ENCODE measurements at places on chromosomes 3 and 15.

- DNase-seq, result no peak
These were observed 30.9 kb upstream of the MLF1 start for GRCh38 chr3:158540066-158540465.

- no peak for DNase-seq
These were observed 110.8 kb downstream of the IGF2BP2 start for GRCh38 chr3:185714085-185714484.

- DNase-seq, result no peak
These were observed 139.1 kb upstream of the P2RY1 start for GRCh38 chr3:152695840-152696239.

GRCh38 chr3:196969134-196969659, 564 bp upstream of the PIGZ start:
- DNase-seq, result peak; percentile 12

GRCh38 chr3:160413613-160414248, 14.3 kb downstream of the SMC4 start:
- peak; percentile 83 for DNase-seq

- DNase-seq, result peak; percentile 85
These were observed 39.8 kb downstream of the IDH2 start for GRCh38 chr15:90062462-90062932.

GRCh38 chr3:56880720-56881575, 79.2 kb upstream of the ARHGEF3 start:
- peak; percentile 19 for DNase-seq

DNA sequence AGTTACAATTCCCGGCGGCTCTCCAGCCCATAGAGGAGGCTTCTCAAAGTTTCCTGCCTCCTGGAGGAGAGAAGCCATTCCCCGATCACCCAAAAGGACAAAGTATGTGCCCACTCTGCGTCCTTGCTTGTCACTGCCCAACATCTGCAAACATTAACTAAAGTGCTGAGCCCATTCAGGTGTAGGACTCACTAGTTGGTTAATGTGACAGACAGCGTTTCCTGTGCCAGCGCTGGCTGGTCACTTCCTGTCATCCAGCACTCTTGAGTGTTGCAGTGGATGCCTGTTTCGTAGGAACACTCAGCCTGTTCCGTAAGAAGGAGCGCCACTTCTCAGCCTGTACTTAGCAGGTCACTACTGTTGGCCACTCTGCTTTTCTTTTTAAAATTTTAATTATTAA, 100.3 kb downstream of the APBA2 start:
- DNase-seq, result no peak

DNA sequence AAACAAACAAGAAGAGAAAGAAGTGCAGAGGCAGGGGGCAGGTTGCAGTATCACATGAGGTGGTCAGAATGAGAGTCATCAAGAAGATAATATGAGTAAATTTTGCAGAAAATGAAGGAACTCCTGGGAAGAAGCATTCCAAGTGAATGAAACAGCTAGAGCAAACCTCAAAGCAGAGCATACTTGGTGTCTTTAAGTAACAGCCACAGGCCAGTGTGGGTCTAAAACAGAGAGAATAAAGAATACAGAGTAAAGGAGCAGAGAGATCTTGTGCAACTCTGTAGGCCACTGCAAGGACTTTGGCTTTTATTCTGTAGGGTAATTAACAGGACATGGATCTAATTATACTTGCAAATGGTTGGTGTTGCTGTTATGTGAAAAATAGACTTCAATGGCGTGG, 81.3 kb downstream of the STAC start:
- DNase-seq, result no peak

DNA sequence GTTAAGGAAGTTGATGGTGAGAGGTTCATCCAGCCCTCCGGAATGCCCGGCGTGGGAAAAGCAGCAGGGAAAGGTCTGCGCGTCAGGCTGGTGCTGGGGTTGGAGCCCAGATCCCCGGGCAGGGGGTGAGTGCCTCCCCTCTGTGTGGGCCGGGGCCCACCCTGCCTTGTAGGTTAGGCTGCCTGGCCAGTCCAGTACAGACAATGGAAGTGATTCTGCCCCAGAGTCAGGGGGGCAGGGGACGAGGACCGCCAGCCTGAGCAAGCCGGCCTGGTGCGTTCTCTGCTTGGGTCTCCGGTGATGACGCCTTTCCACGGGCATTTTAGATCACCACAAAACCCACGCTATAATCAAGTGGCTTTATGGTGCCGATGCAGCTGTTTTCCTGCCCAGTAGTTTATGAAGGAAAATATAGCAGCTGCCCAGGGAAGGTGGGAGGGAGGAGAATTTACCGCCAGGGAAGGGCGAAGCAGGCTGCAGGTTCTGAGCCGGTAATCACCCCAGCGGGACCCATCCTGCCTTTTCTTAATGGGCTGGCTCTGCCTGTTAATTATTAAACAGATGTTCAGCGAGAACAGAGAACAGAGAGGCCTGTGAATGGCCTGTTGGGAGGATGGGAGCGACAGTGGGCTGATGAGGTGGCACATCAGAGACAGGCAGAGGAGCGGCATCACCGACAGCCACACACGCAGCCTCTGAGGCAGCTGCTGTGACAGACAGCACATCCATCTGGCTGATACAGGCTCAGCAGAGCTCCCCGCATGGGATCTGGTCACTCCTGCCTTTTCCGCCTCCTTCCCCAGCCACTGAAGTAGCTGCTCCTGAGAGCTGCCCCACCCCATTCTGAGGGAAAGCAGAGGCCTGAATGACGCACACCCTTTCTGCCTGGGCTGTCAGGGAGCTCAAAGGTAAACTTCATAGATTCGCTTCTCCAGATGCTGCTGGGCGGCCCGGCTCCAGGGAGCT, 35.2 kb downstream of the BDH1 start:
- peak; percentile 7 for DNase-seq

DNA sequence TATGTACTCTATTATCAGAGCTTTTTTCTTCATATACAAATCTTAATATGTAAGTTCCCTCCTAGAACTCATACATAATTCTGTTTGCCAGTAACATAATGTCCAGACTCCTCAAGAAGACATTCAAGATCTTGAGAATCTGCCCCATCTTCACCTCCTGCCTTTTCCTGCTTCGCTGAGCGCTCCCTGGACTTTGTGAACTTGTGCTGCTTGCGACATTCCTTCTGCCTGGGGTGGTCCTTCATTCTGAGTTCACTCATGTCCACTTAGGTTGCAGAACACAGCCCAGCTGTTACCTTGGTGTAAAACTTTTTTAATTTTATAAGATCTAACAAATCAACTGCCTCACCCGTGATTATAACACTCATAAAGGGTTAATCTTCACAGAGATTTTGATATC, 478.5 kb upstream of the EPHA3 start:
- DNase-seq, result no peak

DNA sequence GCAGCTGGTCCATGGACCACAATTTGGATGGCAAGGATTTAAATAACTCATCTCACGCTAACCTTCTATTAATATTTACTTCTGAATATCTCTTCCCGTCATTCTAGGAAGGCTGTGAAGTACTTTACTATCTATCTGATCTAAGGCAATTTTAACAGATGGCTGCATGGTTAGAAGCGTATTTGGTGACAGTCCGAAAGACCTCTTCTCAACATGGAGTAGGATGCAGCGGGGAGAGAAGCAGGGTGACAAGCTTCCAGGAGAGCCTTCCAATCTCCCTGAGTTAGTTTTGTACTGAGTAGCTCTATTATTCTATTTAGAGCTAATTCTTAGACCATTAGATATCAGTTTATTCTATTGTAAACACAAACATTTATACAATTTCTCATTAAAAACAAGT, 309.4 kb downstream of the PLCL2 start:
- DNase-seq, result no peak

GRCh38 chr3:112366522-112366921, 33.6 kb downstream of the CD200 start:
- no peak for DNase-seq

GRCh38 chr15:99310745-99311144, 59.5 kb downstream of the LRRC28 start:
- no peak for DNase-seq

- DNase-seq, result no peak
These were observed 208.4 kb upstream of the ALCAM start for GRCh38 chr3:105158286-105158685.

- DNase-seq, result no peak
These were observed 201.3 kb upstream of the PRICKLE2 start for GRCh38 chr3:64426551-64426950.

GRCh38 chr15:29270976-29271375, 1.4 kb upstream of the NSMCE3 start:
- no peak for DNase-seq

DNA sequence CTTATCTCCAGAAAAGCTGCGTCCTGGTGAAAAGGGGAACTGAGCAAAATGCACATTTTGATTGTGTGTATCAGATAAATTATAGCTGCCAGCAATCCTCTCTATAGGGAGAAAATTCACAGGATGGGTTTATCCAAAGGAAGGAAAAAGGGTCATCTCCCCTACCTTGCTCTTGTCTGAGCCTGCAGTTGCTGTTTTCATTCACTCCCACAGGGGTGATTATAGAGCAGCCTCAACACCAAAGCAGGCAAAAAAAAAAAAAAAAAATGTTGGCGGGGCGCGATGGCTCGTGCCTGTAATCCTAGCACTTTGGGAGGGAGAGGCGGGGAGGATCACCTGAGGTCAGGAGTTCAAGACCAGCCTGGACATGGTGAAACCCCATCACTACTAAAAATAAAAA, 333.7 kb downstream of the ROBO2 start:
- DNase-seq, result no peak

- peak; percentile 27 for DNase-seq
These were observed 2.2 kb upstream of the EPHB3 start for GRCh38 chr3:184559336-184559735.

DNA sequence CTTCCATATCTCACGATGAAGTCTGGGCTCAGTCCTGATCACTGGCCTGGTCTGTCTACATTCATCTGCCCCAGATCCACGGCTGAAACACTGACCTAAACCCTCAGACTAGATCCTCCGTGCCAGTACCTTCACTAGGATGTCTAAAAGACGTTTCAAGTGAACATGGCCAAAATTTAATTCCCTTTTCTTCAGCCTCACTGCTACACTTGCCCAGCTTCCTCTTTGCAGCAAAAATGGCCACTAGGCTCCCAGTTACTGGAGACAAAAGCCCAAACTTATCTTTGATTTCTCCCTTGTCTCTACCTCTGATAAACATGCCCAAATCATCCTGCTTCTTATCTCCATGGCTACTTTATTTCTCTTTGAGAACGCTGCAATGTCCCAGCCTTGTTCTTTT, 1.7 kb downstream of the RASSF1 start:
- no peak for DNase-seq

GRCh38 chr3:134453631-134454030, 32.2 kb downstream of the ANAPC13 start:
- no peak for DNase-seq

GRCh38 chr3:63976161-63976871, 47.0 kb downstream of the PSMD6 start:
- DNase-seq, result no peak

- DNase-seq, result peak; percentile 84
These were observed 3.4 kb downstream of the PARP9 start for GRCh38 chr3:122560680-122561079.

GRCh38 chr3:58691997-58692396, 25.4 kb upstream of the FAM3D start:
- no peak for DNase-seq

- DNase-seq, result no peak
These were observed 12.5 kb downstream of the DPH6 start for GRCh38 chr15:35533130-35534110.
